ENCODE measurements at places on chromosomes 12 and 14.

- DNase-seq = no peak
Observed at GRCh38 chr14:20499881-20500280, 5.5 kb upstream of the RNASE10 start.

DNA sequence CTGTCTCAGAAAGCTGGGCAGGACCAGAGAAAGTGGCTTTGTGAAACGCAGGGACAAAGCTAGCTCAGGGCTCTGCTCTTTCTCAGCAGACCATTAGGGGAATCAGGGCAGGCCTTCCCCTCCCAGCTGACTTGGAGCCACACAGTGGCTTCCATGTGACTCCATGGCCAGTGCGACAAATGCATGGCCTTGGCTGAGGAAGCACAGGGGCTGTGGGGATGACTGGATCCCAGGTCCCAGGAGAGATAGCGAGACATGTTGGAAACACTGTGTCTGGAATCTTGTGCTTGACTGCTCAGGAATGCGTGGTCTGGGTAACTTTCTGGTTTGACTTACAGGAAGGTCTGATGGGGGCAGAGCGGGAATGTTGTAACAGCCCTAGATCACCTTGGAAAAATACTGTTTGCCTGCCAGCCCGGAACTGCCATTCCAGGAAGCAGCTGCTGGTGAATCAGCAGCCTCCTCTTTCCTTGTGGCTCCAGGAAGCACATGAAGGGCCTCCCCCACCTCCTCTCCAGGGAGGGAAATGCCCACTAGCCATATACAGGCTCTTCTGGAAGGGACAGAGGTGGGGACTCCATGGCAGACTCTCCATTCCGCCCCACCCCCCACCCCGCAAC lies 133.5 kb upstream of the HIF1A start:
- DNase-seq = no peak

GRCh38 chr14:100317912-100318808 lies 5.0 kb upstream of the SLC25A47 start:
- no peak for DNase-seq

GRCh38 chr14:32192712-32193373 lies 9.0 kb upstream of the RNU6-7 start:
- DNase-seq = no peak

- DNase-seq = no peak
Observed at GRCh38 chr14:99265571-99265970, 6.4 kb downstream of the BCL11B start.

DNA sequence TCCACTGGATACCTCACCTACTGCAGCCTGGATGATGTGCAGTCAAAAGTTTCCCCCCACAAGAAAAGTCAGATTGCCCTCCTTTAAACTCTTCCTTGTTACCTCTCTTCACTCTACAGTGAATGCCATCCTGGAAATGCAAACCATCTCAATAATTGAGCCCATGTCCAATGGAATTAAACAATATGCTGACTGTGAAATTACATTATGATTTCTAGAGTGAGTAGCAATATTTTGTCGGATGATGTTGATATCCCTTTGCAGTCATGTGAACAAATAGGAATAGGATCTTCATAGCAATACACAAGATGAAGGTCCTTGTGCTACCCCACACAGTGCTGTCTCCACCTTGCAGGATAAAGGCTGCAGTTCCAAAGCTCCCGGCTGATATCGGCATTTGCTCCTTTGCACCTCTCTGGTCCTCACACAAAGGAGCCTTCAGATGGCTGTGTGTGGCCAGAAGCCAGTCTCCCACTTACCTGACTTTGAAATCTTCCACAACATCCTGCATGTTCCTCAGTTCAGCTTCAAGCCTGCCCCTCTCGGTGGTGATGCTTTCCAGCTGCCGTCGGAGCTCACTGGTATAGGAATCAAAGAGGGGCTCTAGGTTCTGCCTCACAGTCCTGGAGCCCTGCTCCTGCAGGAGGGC lies 1.5 kb downstream of the KRT75 start:
- DNase-seq = no peak

- DNase-seq = no peak
Observed at GRCh38 chr12:27185234-27186021, 58.7 kb upstream of the STK38L start.

- no peak for DNase-seq
Observed at GRCh38 chr14:105253329-105253682, 5.0 kb downstream of the BTBD6 start.

DNA sequence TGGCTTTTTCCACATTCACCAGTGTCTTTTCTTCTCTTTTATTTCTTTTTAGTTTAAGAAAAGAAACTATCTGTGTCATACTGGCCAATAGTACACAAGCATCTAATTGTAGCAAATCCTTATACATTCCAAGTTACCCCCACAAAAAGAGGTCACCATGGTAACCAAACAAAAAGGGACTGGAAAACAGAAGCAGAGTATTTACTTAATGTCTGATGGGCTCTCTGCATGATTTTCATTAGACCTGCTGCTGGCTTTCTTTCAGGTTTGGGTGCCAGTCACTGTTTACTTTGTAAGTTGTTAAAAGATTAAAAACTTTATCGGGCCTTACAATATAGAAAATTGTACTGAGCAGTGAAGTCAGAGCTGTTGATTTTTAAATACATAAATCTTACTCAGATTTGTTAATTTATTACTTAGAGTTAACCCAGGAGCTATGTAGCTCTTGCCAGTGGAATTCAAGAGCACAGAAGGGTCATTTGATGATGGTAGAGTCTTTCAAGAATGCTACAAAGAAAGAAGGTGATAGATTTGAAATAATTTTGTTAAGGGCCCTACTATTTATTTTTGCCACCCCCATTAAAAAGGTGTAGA lies 123.9 kb downstream of the BRMS1L start:
- peak; percentile 78 for DNase-seq

DNA sequence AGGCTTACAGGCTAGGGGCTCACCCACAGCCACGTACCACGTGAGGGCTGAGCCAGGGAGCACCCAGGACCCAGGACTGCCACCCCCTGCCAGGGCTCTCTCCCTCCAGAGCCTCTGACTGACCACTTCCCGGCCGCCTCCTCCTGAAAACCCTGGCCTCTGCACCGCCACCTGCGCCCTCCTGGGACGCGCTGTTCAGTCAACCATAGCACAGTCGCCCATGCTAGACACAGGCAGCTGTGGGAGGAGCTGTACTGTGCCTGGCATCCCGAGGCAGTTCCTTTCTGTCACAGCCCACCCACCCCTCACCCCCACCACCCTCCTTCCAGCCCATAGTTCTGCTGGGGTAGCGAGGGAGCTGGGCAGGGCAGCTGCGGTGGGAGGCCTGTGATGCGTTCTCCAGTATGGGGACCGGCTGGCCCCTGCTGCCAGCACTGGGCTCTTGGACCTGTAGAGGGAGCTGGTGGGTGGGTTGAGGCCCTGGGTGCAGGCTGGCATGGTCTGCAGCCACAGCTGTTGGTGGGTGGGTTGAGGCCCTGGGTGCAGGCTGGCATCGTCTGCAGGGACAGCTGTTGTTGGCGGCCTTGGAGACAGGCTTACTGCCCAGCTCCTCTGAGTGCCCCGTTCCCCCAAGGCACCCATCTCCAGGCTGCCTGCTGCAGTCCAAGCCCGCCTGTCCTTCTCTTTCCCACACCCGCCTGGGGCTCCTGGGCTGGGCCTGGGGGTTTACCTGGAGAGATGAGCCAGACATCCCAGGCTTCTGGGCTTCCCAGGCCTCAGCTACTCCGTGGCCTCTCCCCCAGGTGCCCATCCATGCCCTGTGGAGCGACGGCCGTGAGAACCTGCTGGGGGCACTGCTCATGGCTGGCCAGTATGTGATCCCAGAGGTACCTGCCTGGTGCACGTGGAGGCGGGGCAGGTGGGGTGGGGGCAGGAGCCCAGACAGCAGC lies 11.5 kb downstream of the ASPG start:
- no peak for DNase-seq

DNA sequence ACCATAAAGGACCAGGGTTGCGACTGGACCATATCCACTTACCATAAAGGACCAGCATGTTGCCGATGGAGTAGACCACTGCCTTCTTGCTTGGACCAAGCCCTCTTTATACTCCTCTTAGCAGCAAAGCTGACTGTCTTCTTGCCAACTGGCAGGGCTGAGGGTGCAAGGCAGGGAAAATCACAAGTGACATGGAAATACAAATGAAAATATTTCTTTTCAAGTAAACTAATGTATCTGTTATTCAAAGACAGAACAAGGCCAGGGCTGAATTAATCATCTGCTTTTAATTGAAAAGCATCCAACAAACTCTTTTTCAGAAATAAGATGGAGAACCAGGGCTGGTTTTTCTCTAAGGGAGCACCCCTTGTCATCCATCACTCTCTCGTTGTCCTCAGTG lies at the start of gene CELA1:
Gene CELA1, minus strand, starts transcription at position 99 of the 400 bp plus-strand sequence. Its CDS starts 41 bp downstream, at position 58.
- no peak for DNase-seq

DNA sequence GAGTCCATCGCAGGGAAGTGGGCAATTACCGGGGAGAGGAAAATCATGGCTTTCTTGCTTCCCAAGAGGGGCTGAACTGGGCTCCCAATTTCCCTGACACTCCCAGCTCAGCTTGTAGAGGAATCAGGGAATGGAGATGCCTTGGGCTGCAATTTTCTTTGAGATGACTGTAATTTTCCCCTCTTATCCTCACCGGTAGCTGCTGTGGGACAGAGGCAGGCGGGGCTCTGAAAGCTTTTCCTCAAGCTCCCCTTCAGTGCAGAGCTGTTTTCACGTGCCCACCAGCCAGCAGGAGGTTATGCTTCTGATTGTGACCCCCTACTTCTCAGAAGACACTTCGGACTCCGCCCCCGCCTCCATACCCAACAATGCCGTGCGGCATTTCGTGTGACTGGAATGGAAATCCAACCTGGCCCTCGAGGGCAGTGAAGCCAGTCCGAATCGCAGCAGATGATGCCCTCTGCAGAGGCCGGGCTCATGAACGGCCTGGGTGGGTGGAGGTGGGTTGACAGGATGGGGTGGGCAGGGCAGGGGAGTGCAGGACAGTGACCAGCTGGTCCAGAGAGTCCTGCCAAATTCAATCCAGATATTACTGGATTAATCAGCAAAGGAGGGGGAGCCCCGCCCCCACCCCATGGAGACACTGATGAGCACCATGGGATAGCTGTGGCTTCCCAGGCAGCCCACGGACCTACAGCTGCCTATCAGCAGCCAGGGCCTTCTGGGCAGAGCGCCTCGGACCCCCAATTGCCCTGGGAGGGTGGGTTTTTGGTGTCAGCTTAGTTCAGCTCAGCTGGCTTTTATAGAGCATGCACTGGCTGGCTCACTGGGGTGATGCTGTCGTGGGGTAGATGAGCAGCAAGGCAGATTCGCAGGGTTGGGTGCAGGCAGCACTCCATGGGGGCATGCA lies 37.6 kb downstream of the RTL1 start:
- no peak for DNase-seq

DNA sequence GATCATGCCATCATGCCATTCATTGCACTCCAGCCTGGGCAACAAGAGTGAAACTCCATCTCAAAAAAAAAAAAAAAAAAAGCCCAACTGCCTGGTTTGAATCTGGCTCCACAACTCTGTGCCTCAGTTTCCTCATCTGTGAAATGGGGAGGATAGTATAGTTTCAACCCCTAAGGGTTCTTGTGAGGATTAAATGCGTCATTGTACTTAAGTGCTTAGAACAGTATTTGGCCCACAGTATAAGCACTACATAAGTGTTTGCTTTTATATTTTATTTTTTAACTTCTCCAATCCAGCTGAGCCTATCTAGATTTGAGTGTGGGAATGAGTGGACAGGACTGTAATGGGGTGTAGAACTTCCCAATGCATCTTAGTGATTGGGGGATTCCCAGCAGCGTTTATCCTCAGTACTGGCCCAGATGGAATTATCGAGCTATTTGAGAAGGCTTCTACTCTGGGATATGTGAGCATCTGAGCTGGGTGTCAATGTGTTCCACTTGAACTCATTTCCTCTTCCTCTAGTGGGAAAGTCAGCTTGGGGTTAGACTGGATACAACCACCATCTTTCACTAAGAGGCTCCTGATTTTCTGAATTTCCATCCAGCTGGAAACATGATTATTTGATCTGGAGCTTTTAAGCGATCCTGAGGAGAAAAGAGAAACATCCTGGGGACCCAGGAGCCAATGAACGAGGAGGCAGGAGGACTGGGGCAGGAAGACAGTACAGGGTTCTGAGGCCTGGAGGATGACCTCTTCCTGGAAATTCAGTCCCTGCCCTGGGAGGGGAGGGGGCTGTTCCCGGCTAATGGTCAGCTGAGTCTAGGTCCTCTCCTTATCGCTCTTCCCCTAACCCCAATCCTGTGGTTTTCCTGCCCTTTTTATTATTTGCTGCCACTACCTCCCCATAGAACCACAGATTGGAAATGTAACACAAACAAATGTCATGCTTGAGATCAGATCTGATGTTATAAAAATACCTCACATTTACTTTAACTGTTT lies 9.3 kb upstream of the ESPL1 start:
- no peak for DNase-seq

GRCh38 chr14:33406766-33407165 lies 468.1 kb downstream of the NPAS3 start:
- DNase-seq = no peak

DNA sequence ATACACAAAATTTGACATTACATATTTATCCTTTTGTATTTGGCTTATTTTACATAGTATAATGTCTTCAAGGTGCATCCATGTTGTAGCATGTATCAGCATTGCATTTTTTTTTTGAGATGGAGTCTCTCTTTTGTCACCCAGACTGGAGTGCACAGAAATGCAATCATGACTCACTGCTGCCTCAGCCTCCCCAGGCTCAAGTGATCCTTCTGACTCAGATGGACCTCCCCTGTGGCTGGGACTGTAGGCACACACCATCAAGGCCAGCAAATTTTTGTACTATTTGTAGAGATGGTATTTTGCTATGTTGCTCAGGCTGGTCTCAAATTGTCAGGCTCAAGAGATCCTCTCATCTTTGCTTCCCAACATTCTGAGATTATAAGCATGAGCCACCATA lies 214.4 kb upstream of the ALG10B start:
- DNase-seq = no peak

DNA sequence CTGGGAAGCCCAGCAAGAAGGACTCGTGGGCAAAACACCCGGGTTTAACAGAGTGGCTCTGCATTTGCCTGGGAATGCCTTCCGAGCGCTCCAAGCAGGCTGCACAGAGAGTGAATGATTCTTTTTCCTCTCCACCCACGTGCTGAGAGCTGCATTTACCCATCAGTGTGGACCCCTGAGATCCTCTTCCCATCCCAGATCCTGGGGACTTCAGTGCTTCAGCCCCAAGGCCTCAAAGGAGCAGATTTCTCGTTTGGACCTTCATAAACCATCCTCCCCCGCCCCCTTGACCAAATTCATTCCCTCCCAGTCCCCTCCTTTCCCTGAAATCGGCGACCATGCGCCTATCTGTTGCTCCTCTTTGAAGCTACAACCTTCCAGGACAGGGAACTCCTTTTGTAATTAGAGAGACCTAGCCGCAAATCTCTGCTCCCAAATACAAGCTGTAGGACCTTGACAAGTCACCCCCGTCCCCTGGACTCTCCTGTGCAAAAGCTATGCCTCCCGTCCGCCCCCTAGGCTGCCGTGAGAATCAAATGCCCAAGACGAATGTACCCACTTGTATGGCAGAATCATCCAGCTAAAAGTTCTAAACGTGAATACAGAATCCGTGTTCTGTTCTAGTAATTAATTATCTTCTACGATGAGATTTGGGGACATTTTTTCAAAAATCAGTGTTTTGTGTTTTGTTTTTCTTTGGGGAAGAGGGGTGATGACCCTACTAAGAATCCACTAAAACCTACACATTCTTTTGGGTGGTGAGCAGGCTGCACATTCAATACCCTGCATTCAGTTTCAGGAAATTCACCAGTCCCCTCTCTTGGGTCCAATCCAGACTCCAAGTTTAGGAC lies 8.8 kb downstream of the TBX5 start:
- no peak for DNase-seq
